ENCODE measurements at places on chromosomes 3 and 15. TPM values are rescaled to one million over a fixed set of nuclear protein-coding genes. Genes with fewer than 3 reads are reported as not detected.

The ALDH1A2 gene
- polyA plus RNA-seq = 333 TPM

The PRR20G gene
- not detected for polyA plus RNA-seq

GRCh38 chr3:134307425-134307824 lies 56.8 kb upstream of the RYK start:
- DNase-seq = no peak

DNA sequence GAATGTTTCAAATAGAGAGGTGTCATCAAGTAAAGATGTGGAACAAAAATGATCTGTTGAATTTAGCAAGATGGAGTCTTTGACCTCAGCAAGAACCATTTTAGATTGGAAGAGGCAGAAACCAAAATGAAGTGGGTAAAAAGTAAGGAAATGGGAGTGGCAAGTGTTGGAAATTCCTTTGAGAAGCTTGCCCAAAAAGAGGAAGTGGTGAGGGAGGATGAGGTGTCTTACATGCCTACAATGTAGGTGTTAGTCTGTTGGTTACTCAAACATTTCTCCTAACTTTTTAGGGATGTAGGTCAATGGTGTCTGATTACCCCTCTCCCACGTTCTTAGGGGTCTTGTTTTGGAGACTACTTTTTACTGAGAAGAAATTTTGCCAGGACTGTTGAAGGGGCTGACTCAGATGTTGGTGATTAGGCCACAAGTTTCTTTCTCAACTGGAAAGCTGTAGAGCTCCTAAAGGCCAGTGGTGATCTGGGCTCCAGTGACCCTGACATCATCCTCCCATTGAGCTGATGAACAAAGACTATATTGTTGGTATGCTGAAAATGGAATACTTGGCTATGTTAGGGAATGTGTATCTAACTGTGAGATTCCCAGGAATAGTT lies 5.1 kb downstream of the PPP2R3A start:
- no peak for DNase-seq

GRCh38 chr3:105495021-105495420 lies 128.3 kb downstream of the ALCAM start:
- DNase-seq = no peak

DNA sequence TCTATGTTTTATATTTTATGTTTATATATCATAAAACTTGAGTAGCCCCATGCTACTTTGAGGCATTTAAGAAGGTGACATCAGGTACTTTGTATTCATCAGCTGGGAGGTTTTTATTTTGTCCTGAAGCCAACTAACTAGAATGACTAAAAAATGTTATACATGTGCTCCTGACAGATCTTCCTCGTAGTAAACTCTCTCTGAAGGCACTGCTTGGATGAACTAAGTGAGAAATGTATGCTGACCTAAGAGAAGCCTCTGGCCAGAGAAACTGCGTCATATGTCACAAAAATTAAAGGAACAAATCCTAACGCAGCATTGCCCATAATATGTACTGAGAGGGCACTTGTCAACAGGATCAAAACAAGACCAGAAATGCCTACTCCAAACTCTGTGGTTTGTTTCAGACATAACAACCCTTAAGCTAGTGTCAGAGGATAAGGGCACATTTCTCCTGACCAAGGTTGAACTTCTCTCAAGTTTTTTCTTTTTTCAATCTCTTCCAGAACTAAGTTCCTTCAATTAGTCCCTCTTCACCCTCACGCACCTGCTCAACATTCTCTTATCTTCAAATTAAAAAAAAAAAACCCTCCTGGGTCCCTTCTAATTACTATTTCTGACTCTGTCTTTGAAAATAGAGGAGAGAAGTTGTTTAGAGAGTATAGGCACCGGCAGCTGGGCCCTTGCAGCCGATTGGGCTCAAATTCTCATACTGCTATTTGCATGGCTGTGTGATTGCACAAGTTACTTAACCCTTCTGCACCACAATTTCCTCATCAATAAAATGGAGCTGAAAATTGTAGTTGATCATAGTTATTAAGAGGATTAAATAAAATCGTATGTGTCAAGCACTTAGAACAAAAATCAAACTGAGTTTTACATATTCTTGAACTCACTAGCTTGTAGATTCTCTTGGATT lies 159.0 kb downstream of the FRMD5 start:
- DNase-seq = no peak

GRCh38 chr3:5297895-5298294 lies 110.4 kb downstream of the EDEM1 start:
- no peak for DNase-seq

DNA sequence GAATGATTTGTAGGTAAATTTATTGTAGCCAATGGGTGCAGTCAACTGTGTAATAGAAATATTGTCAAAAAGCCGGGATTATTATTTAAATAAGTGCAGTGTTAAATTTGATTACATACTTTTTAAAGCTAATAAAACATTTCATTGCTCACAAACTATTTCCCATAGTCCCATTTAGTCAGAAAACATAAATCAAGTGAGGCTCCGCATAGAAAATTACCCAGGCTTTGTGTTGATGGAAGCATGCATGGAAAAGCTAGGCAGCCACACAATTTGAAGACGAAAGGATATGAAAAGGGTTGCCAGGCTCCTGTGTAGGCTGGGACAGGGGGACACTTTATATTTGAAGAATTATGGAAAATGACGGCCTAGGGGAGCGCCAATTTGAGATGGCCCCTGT lies 82.3 kb downstream of the LRTM1 start:
- no peak for DNase-seq

GRCh38 chr3:151635905-151636304 lies 97.8 kb upstream of the AADACL2 start:
- DNase-seq = no peak

- no peak for DNase-seq
Observed at GRCh38 chr3:133093366-133093765, 55.2 kb downstream of the TMEM108 start.

DNA sequence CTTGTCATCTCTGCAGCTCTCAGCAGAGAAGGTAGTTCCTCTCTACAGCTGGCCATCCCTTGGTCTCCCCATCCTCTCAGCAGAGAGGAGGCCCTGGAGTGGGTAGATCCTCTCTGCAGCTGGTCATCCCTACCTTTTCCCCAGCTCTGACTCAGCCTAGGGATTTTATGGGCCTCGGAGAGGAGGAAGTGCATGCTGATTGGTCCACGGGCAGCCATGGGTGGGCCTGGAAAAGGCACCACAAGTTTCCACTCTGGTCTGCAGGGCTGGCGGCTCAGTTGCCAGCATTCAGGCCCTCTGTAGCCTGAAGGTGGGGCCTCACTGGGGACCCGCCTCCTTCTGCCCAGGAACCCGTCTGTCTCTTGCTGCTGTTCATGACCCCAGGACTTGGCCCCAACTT lies 36.9 kb downstream of the NR1D2 start:
- DNase-seq = no peak

- no peak for DNase-seq
Observed at GRCh38 chr3:88767746-88768145, 339.7 kb upstream of the EPHA3 start.
